Kasumi-1 (cell line): ENCODE measurements at places on chromosomes 2 and 18.
A peak's percentile ranks its signal among the peaks of the same experiment; 100 is the strongest.

DNA sequence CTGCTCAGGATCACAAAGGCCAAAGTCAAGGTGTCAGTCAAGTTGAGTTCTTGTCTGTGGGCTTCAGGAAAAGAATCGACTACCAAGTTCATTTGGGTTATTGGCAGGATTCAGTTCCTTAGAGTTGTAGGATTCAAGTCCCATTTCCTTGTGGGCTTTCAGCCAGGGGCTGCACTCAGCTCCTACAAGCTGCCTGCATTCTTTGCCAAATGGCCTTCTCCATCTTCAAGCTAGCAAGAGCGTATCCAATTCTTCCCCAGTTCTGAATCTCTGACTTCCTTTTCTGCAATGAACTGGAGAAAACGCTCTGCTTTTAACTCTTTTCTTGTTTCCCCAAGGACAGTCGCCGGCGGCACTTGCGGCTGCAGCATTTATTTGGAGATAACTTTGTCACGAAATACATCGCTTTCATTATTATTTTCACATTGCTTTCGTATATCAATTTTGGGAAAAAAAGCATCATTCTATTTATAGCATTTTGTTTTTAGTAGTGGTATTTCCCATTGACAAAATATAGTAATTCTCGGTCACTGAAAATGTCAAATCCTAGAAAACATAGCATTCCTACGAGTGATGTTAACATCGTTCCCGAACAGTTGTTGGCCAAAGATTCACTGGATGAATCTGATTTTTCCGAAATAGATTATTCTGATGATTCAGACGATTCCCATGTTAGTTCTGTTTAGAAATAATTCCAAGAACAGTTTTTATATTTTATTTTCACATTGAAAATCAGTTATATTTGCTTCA lies 59.6 kb upstream of the SERPINE2 start:
- DNase-seq = no peak

DNA sequence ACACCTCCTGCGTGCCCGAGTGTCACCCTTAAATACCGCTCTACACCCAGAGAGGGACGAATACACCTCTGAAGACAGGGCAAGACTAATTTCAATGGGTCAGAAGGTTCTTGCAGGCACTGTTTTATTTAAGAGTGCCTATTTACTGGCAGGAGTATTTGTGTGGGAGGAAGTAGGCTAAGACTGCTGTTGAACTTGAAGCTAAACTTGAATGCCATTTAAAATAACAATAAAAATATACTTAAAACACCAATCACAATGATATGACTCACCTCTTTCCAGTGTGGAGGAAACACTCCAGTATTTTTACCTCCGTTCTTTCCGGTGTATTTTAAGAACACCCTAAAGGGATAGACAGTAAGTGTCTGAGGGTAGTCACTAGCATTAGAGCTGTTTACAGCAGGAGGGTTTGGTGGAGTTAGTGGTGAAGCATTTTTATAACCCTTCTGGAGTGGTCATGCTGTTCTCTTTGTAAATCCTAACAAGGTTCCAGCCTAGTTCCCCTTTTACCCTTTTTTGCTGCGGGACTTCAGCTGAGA lies 9.6 kb upstream of the HOXD1 start:
- DNase-seq = no peak

DNA sequence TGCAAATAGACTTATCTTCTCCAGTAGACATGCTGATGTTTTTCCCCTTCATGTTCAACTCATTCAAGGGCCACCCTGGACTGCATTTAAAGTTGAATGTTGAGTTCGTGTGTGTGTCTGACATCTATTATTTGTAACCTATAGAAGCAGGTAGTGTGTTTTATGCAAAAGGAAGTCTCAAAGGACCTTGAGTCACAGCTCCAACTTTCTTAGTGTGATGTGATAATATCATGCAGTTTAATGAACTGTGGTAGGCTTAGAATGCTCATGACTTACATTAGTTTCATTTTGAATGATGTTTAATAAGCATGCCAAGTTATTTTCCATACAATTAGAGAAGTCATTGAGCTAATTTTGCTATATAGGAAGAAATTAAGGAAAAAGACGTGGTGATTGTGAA lies 67.9 kb downstream of the CERS6 start:
- no peak for DNase-seq

DNA sequence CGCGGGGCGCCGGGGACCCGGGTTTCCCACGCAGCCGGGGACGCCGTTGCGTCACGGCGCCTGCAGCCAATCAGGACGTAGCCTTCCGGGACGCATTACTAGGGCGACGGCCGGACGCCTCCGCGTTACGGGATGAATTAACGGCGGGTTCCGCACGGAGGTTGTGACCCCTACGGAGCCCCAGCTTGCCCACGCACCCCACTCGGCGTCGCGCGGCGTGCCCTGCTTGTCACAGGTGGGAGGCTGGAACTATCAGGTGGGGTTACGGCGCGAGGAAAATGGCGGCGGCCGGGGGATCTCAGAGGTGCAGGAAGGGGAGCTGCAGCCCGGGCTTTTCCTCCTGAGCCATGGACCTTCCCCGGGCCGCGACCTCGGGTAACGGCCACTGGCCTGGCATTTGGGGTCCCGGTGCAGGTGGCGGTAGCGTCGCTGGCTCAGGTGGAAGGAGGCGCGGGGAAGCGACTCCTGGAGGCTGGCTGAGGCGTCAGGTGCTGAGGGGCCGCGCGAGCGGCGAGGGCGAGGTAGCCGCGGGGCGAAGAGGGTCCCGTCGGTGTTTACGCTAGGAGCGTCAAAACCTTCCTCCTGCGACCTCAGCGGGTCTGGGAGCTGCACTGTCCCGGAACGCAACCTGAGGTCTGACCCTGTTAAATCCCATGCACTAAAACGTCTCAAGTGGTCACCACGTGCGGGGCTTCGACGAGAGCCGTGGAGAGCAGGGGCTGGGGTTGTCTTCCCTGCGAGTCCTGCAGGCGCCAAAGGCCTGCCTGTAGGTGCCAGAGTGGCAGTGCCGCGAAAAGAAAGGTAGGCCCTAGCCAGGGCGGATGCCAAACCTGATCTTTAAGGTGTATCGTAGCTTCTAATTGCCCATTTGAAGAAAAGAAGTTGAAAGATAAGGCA lies at the start of gene LCLAT1:
Gene LCLAT1, plus strand, starts transcription at position 98 of the 897 bp plus-strand sequence. CDS start 78,345 bp downstream, outside the sequence.
- peak; percentile 55 for DNase-seq

DNA sequence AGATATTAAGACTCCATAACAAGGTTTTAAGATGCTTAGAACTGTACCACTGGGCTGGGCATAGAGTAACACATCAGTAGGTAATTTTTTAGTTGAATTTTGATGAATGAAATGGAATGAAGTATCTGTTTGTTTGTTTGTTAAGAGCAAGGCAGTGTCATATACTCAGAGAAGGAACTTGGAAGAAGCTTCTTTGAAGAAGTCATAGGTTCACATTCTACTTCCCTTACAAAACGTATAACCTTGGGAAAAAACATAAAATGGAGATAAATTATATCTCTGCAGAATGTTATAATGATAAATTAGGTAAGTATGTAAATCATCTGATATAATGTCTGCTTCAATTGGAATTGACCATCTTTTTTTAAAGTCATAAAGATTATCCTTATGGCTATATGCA lies 122.1 kb upstream of the SLC39A10 start:
- DNase-seq = no peak

DNA sequence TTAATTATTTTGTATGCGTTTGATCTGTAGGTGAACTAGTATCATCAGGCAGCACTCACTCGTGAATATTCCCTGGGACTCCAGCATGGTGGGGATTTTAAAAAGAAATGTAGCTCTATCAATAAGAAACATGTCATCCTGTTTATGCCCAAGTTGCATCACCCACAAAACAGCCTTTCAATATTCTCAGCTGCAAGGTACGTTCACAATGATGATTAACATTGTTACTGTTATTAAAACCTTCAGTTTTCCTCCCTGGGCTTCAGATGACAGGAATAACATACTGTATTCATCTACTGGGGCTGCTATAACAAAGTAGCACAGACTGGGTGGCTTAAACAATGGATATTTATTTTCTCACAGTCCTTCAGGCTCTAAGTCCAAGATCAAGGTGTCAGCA lies 87.9 kb upstream of the KLHL29 start:
- DNase-seq = no peak
